Esophagus (tissue), 2 donors: ENCODE measurements at places on chromosomes 16 and 17. TPM values are rescaled to one million over a fixed set of nuclear protein-coding genes. Genes with fewer than 3 reads are reported as not detected.

The FOXL1 gene
- polyA plus RNA-seq = 0.08 TPM

The ALDH3A1 gene
- 673 TPM for polyA plus RNA-seq

The TBC1D28 gene
- not detected for polyA plus RNA-seq

The LRRC46 gene
- 0.25 TPM for polyA plus RNA-seq

The WFIKKN2 gene
- 0.04 TPM for polyA plus RNA-seq
